Jurkat, Clone E6-1 (cell line): ENCODE measurements at places on chromosomes 7 and 10.

GRCh38 chr10:35185260-35186034, 58.8 kb downstream of the CREM start:
- DNase-seq: no peak

- DNase-seq: no peak
Measured at GRCh38 chr10:26494018-26494417, 55.9 kb downstream of the APBB1IP start.

- DNase-seq: no peak
Measured at GRCh38 chr7:102321351-102322201, 34.7 kb downstream of the SPDYE6 start.

- DNase-seq: no peak
Measured at GRCh38 chr10:6024334-6024682, 37.9 kb downstream of the IL2RA start.

DNA sequence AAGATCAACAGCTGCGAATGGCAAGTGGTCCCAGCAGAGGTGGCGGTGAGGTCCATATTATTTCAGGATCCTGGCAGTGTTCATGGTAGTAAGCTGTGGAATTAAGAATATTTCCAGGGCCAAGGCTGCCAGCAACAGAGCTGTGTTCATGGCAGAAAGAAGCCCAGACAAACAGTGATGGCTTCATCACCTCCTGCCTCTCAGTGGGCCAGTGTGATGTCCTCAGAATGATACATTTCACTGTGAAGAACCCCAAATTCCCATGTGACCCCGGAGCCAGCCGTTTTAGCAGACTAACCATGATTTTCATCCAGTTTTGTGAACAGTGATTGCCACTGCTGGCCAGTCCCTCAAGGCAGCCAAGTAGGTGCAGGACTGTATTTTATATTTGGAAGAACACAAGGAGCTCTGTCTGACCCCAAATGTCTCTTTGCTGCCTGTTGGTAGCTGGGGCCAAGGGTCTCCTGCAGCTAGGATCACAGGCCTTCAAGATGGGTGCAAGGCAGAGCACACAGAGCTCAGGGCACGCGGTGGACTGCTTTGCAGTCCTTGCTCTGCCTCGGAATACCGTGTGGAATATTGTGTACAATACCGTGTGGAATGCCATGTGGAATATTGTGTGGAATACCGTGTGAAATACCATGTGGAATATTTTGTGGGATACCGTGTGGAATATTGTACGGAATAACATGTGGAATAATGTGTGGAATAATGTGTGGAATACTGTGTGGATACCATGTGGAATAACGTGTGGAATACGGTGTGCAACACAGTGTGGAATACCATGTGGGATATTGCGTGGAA, 132.3 kb upstream of the CHST15 start:
- DNase-seq: peak; percentile 45

DNA sequence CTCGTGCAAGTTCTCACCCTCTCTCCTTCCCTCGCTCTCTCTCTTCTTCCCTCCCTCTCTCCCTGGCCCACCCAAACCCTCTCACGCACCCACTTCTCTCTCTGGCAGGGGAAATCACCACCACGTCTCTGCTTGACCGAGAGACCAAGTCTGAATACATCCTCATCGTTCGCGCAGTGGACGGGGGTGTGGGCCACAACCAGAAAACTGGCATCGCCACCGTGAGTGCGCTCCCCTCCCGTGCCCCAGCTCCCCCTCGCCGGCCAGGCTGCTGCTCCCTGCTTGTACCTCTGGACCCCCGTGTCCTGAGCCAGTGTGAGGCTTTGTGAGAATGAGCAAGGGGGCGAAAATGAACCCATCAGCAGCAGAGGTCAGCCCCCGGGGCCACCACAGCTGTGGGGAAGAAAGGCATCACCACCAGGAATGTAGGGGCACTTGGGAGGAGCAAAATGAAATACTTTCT, 25.5 kb downstream of the C10orf105 start:
- DNase-seq: no peak

DNA sequence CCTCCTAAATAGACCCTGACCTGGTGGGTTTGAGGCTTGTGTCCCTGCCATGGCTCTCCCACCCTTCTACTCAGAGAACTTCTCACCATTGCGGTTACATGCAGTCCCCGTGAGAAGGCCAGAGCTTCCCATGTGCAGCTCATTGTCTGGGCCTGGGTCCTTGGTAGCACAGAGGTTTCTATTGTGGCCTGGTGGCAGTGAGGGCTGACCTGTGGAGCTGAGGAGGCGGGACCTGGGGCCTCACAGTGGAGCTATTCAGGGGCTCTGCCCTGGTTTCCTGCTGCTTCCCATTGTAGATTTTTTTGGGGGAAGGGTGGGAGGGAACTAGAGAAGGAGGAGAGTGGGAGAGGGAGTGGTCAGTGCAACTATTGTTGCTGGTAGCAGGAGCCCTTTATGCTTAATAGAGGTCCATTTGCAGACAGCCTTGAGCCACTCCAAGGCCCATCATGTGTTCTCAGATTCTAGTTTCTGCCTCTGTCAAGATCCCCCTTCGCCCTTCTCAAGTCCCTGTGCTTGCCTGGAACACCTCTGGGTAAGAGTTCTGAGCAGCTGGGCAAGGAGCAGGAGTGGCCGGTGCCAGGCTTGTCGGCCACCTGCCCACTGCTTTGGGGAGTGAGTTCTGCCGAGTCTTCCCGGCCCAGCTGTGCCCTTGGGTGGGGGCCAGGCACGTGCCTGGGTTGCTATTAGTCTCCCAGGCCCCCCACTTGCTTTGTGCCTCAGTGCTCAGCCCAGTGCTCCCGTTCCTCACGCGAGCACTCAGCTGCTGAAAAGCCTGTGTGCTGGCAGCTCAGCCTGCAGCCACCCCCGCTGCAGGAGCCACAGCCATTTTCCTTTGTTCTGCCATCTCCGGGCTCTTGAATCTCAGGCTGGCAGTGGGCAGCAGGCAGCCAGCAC, 10.7 kb downstream of the TSPAN14 start:
- DNase-seq: no peak

DNA sequence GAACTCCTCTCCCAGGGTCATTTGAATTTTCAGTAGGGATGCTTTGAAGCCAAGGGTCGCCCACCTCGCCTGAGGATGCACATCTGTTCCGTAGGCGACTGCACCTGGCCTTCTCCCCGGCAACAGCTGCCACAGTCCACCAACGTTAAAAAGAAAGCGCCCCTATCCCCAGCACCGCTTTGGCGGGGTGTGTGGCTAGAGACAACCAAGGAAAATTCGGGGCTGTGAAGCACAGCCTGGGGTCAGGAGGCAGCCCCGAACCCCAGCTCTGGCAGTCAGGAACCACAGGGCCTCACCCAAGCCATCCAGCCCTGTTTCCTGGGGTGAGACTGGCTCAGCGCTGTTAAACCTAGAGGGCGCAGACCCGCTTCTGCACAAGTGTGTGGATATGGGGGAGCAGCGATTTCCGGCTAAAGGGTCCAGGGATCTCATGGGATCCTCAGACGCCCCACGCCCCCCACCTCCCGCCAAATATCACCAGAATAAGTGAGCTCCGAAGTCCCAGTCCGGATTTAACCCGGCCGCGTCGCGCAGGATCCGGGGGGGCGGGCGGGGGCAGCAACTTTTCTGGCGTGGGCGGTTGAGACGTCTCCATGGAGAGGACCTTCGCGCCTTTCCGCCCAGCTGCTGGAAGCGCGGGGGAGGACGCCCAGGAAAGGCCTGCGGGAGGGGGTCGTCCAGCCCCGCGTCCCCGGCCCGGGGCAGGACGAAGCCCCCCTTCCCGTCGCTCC, 822 bp downstream of the ZC3HAV1L start:
- DNase-seq: peak; percentile 56

DNA sequence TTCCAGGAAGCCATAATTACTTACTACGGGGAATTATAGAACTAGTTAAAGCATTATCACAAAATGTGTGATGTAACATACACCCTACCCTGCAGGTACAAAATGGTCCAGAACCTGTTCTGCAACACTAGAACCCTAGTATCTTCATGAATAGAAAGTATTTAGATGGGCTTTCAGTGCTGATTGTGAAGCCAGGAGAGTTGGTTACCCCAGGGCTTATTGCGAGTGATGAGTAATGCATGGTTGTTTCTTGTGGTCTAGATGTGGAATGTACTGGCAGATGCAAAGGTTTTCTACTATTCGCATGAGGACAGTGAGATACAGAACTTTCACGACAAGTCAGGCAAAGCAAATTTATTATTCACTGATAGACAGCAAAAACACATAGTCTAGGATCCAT, 33.6 kb upstream of the AGR3 start:
- no peak for DNase-seq

- DNase-seq: peak; percentile 32
Measured at GRCh38 chr7:105336009-105336408, 52.7 kb downstream of the SRPK2 start.

- no peak for DNase-seq
Measured at GRCh38 chr10:122852261-122852660, 6.6 kb upstream of the CUZD1 start.

DNA sequence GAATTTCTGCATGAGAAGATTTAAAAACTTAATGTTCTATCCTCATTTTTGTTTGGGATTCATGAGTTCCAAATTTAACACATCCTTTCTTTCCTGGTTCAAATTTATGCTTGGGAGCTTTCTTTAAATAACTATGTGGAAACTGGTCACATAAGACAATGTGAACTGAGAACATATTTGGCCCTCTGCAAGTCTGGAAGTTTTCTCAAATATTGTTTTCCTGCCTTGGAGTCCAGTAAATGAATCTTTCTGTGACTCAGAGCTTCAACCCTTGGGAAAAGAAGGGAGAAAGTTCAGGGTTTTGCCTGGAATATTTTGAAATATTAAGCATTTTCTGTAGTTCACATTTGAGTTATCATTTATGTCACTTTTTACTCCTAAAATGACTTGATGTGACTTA, 559.0 kb upstream of the NRP1 start:
- DNase-seq: no peak

GRCh38 chr7:80563561-80564327, 51.9 kb upstream of the GNAT3 start:
- peak; percentile 21 for DNase-seq
